Esophagus squamous epithelium (tissue), 5 donors: ENCODE measurements at places on chromosomes 7 and 10.

DNA sequence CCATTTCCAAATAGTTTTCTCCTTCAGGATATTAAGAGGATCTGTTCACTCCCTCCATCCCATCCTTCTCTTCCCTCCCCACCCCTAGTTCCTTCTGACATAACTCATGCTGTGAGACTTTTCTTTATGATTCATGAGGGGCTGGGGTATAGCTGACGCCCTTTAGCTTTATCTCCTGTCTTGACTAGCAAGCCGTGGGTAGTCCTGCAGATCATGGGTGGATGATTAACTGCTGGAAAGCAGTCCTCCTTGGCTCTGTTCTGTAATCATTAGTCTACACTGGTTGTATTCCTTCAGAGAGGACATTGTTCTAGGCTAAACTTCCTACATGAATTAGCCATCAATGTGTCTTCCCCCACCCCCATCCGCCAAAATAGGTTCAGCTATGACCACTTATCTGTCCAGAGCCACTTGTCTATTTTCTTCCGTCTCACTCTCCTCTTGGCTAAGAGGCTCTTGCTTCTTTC is 135.4 kb downstream of the LRRC4 start:
- DNase-seq, result no peak

DNA sequence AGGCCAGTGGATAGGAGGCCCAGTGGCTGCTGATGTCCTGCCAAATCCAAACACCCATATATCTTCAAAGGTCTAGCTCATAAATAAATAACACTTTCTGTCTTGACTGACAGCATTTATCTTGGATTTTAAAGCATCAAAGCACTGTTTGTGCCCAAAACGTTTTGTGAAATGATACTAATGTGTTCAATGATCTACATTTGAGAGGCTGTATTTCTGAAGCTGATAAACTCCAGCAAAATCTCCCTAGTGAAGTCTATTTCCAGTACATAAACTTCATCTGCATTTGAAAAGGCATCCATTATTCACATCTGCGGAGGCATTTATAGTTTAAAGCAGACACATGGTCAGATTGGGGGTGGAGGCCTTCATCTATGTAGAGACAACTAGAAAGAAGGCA is 276.3 kb downstream of the HPSE2 start:
- DNase-seq, result no peak

GRCh38 chr7:144937199-144937598 is 101.3 kb upstream of the TPK1 start:
- no peak for DNase-seq

DNA sequence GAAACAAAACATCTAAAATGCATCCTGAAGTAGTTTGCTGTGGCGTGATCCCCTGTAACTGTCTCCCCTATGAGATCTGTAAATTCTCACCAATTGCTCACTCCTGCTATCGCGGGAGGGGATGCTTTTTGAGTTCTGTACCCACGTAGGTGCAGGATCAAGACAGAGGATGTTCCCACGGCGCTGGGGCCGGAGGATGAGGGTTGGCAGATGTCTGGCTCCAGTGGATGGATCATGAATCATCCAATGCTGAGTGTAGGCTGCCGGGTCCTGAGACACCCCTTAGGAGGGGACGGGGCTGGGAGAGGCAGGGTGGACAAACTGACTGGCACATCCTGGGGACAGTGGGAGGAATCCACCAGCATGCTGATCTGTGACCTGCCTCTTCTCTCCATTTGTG is 224.4 kb downstream of the USP6NL start:
- DNase-seq, result no peak

DNA sequence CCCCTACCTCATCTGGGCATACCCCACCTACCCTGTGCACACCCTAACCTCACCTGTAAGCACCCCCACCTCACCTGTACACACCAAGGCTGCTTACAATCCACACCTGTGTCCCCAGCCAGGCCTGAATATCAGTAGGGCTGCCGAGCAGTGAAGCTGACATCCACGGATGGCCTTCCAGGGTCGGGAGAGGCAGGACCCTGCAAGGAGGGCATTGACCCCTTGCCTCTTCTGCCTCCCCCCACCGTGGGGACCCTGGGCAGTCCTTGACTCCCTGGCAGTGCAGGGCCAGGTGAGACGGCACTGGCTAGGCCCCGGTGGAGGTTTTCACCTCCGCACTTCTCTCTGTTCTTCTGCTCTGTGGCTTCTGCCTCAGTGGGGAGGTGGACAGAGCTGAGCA is 37.6 kb upstream of the ELFN1 start:
- DNase-seq, result no peak

- DNase-seq, result no peak
Measured at GRCh38 chr7:151384776-151385625, 24.8 kb downstream of the WDR86 start.

DNA sequence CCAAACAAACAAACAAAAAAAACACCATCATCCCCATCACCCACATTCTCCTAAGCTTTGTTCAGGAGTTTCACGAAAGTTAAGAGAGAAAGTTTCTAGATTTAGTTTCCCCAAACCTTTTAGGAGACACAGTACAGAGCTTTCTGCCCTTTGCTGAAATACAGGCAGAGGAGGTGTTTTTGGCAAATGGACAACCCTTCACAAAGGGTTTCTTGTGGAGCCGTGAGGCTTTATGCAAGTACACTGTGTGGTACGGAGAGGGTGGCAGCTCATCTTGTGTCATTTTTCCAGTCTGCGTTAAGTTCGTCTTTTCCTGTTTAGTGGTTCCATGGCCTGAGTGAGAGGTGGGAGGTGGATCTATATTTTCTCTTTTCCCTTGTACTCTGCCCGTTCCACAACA is 215.5 kb upstream of the PRKCQ start:
- no peak for DNase-seq

DNA sequence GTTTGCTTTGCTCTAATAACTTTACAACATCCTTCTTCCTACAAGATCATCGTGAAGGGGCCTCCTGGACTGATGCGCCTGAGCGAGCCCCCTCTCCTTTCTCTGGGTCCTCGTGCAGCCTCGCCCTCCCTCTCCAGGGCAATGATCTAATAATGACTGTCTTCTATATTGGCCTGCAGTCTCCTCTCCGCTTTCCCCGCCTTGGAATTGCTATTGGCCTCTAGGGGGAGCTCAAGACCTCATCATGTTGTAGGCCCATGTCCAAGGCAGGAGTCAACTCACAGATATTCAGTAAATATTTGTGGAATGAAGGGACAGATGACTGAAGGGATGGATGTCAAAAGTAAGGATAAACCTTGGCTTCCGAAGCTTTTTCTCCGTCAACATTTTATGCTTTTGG is 1180.3 kb downstream of the TYW1 start:
- DNase-seq, result no peak

DNA sequence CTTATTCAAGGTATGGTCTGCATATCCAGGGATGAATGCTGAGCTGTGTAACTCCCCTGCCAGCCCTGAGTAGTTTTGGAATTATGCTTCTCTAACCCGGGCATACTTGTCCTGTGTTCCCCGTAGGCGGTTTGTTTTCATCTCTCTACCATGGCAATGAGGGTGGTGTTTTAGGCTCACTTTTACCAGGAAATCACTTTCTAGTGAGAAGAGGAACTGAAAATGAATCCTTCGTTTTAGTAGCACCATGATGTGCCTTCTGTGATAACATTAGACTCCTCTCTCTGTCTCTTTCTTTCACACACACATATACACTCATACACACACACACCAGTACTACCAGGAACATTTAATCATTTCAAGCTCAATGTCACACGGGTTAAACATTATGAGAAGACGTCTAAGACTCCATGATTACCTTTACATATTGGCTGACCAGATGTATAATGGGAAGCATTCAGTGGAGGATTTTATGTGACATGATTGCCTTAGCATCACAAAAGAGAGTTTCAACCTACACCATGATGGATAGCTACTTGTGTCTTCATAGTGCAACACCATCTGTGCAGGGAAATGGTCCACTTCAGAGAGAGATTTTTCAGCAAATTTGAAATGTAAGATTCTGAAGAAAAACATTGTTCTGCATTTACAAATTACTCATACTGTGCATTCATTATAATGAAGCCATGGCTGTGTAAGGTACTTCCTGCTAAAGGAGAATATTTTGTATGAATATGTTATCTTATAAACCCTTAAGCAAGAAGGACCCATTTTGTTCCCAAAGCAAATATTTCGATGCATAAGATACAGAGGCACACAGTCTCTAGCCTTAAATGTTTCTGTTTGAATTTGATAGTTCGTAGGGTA is 31.0 kb upstream of the PFKP start:
- DNase-seq, result no peak

- no peak for DNase-seq
Measured at GRCh38 chr10:94299417-94299816, 63.3 kb downstream of the NOC3L start.

DNA sequence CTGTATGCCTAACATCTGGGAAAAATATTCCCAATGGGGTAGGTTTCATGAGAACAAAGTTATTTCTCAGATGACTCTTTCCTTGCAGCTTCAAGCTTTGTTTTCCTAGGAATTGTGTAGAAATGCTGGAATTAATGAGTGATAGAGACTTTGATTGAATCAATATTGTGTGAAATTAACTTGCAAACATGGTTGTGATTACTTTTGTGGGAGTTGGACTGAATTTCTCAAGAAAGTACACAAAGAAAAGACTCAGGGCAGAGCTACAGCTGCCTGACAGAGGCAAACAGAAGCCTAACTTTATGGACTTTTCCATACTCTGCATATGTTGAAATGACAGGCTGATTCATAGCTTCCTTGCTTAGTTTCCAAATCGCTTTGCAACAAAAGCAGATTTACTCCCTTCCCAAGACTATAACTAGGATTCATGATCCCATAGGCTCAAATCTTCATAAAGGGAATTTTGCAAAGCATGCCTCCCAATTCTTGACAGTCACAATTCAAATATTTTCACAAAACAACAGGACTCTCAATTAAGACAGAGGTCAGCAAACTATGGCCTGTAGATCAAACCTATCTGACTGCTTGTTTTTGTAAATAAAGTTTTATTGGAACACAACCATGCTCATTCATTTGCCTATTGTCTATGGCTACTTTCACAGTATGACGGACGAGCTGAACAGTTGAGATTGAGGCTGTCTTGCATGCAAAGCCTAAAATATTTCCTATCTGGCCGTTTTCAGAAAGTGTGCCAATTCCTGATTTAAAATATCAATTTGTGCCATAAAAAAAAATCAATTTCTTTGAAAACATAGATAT is 27.6 kb downstream of the NRP1 start:
- DNase-seq, result no peak

DNA sequence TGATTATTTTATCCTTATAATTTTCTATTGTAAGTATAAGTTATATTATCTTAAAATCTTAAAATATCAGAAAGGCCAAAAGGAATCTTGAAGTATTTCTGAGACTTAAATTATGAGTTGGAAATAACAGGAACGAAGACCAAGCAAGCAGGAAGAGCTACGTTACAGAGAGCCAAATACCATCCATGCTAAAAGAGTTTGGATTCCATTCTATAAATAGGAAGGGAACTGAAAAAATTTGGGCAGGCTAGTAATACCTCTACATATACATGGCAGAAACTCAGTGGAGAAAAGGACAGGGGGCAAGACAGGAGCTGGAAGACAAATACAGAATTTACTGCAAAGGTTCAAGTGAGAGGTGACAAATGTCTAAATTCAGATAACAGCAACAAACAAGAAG is 16.7 kb downstream of the ITGB1 start:
- no peak for DNase-seq

DNA sequence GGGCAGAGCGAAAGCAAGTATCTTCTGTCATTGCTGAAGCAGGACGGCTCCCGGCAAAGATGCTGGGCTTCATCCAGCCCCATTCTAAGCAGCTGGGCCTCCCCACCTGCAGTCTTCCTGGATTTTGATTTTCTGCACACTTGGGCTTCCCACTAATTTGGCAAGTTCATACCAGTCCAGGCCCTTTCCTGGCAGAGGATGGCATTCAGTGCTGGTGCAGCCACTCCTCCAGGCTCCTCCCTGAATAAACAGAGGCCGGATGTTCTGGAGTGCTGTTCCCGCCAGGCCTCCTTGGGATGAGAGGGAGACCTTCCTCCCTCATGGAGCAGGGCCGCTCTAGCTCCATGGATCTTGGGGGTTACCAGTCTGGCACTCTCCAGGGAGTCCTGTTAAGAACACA is 3.4 kb downstream of the BAG3 start:
- DNase-seq, result no peak

DNA sequence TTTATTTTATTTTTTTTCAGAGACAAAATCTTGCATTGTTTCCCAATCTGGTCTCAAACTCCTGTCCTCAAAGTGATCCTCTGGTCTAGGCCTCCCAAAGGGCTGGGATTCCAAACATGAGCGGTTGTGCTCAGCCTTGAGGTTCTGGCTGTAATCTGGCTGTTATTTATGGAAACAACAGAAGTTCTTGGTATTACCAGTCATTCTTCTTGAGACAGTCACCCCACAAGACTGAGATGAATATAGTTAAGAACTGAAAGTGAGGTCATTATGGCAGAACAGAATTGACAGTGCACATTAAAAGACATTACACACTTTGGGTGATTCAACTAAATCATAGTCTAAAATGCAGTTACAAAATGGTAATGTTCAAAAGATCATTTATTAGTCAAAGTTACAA is 719.5 kb downstream of the ZWINT start:
- DNase-seq, result no peak
